ENCODE measurements at places on chromosomes 12 and 14. TPM values are rescaled to one million over a fixed set of nuclear protein-coding genes. Genes with fewer than 3 reads are reported as not detected.

The TC2N gene
- total RNA-seq, result 1.0 TPM

The CSRP2 gene
- total RNA-seq, result 18.6 TPM

The TMEM132C gene
- not detected for total RNA-seq

The ADCY4 gene
- total RNA-seq, result 26.8 TPM

The PITPNM2 gene
- total RNA-seq, result 13.0 TPM

The CEBPE gene
- total RNA-seq, result not detected

The APEX1 gene
- 174 TPM for total RNA-seq

The ADAM21 gene
- 0.07 TPM for total RNA-seq

The FSCB gene
- not detected for total RNA-seq

The TMEM179 gene
- 0.73 TPM for total RNA-seq

The SLC38A4 gene
- 0.10 TPM for total RNA-seq

The KTN1 gene
- 107 TPM for total RNA-seq

The KRT1 gene
- not detected for total RNA-seq

The ENDOU gene
- total RNA-seq, result not detected

The CCDC177 gene
- not detected for total RNA-seq

The ABCC9 gene
- 0.05 TPM for total RNA-seq

The OASL gene
- total RNA-seq, result 7.7 TPM

The GARIN6 gene
- total RNA-seq, result not detected

The IL22 gene
- total RNA-seq, result not detected

The COCH gene
- 0.79 TPM for total RNA-seq

The KIF26A gene
- 9.4 TPM for total RNA-seq

The MDGA2 gene
- not detected for total RNA-seq

The UBR7 gene
- 33.8 TPM for total RNA-seq

The KRT82 gene
- not detected for total RNA-seq

The G2E3 gene
- total RNA-seq, result 10.6 TPM

The CORO1C gene
- 179 TPM for total RNA-seq

The TBX3 gene
- total RNA-seq, result 32.1 TPM

The C14orf119 gene
- total RNA-seq, result 32.6 TPM

The C3AR1 gene
- total RNA-seq, result 0.30 TPM

All from mammary microvascular endothelial cell (primary cell).